Foreskin keratinocyte (primary cell): ENCODE measurements at places on chromosomes 4 and X. TPM values are rescaled to one million over a fixed set of nuclear protein-coding genes. Genes with fewer than 3 reads are reported as not detected.
A peak's percentile ranks its signal among the peaks of the same experiment; 100 is the strongest.

- DNase-seq = no peak
Observed at GRCh38 chr4:94653984-94654609, 103.7 kb upstream of the BMPR1B start.

DNA sequence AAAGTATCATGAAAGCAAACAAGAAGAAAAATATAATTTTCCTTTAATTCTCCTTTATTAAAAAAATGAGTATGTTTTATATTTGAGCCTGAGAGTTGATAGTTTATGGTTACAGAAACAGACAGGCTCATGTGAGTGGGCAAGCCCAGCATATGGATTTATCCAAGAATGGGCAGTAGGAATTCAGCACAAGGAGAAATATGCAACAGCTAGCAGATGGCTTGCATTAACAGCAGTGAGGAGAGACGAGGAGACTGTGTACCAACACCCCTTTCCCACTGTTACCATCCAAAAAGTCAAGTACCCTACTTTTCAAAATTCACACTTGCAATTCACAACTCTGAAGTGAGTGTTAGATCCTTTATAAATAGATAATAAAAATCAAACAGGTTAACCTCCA is 1760.2 kb upstream of the TENM3 start:
- DNase-seq = no peak

DNA sequence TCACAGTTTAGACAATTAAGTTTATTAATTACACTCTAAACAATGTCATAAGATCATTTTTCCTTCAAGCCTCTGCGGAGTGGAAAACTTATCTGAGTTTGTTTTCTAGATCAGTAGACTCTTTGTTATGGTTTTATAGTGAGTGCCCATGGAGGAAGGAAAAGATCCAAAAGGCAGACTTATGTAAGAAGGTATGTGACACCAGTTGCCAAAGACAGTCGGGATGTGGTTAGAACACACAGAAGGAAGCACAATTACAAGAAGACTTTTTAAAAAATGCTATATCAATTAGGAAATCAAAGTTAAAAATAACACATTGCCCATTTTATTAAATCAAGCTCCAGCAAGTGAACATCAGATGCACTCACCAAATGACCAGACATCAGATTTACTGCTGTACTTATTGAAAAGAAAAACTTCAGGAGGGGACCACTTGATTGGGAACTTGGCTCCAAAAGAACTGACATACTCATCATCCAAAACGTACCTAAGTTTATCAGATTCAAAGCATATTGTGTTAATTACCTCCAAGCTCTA is 57.1 kb downstream of the NIPAL1 start:
- no peak for DNase-seq

DNA sequence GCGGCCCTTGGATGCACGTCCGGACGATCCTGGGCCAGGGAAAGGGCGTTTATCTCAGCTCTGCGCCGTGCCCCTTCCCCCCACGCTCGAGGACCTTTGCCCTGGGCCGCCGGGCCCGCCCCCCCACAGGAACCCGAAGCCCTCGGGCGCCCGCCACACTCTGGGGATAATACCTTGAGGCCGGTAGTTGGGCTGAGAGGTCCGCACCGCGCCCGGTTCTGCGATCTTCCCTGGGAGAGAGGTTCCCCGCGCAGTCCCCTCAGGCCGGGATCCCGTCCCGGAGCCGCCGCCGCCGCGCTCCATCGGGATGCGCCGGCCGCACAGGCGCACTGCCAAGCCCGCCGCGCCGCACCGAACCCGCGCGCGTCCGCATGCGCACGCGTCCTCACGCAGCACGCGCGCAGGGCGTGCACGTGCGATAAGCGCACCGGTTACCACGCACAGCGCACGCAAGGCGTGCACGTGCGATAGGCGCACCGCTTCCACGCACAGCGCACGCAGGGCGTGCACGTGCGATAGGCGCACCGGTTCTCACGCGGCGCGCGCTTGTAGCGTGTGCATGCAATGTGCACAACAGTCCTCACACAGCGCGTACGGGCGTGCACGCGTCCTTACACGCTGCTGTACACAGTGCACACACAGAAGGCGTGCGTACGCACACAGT is at the start of gene MAP7D2:
TSS of gene MAP7D2 (minus strand) at position 331 of the 664 bp plus-strand sequence. CDS start at position 303, 28 bp downstream.
- no peak for DNase-seq

- DNase-seq = peak; percentile 54
Observed at GRCh38 chrX:121886557-121886956, 839.1 kb downstream of the GLUD2 start.

- DNase-seq = no peak
Observed at GRCh38 chr4:84973856-84974255, 7.4 kb upstream of the WDFY3 start.

DNA sequence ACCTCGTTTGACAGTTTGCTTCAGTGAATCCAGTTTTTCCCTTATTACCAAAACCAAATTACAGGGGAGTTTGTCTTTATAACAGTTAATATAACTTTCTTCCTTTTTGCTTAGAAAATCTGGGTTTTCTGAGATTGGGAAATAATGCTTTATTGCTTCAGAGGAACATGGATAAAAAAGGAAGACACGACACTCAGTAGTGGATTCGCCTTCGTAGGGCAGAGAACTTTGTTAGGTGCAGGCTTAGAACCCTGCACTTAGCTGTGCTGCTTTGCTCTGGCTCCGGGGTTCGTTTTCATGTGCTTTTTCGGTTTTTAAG is 188.2 kb downstream of the SOWAHB start:
- no peak for DNase-seq

DNA sequence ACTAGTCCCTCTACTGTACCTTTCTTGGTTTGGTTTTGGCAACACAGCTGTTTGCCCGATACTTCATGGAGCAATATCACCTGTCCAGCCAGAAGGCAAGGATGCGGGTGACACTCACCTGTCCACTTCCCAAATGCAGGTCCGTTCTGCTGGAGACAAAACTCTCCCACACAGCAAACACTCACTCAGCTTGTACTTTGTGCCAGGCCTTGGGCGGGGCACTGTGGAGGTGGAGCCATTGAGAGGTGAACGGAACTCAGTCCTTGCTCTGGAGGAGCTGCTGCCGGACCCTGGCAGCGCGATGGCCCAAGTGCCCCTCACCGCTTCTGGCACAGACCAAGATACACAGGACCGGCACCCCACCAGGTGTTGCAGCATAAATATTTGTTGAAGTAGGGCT is 15.3 kb upstream of the HMGB3 start:
- no peak for DNase-seq

- DNase-seq = no peak
Observed at GRCh38 chr4:147840838-147841738, 109.2 kb downstream of the ARHGAP10 start.

DNA sequence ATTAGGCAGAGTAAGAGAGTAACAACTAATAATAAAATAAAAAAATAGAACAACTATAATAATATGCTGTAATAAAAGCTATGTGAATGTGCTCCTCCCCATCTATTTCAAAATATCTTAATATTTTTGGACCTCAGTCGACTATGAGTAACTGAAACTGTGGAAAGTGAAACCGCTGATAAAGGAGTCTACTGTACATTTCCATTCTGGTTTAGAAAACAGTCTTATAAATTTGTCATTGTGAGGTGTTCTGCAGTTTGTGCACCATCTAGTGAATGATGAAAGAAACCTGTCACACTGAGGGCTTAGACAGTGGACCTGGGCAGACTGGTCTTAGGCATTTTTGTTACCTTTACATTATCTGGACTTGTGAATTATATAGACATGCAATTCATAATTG is 42.0 kb downstream of the TMEM150C start:
- no peak for DNase-seq

GRCh38 chrX:72396117-72396516 is 90.4 kb upstream of the CITED1 start:
- no peak for DNase-seq

GRCh38 chr4:170270628-170271027 is 180.9 kb upstream of the AADAT start:
- no peak for DNase-seq

- DNase-seq = no peak
Observed at GRCh38 chrX:39692796-39693195, 405.0 kb downstream of the BCOR start.

GRCh38 chr4:121666091-121666679 is 30.6 kb downstream of the ANXA5 start:
- no peak for DNase-seq

- DNase-seq = no peak
Observed at GRCh38 chrX:39337451-39337850, 536.2 kb downstream of the MID1IP1 start.

DNA sequence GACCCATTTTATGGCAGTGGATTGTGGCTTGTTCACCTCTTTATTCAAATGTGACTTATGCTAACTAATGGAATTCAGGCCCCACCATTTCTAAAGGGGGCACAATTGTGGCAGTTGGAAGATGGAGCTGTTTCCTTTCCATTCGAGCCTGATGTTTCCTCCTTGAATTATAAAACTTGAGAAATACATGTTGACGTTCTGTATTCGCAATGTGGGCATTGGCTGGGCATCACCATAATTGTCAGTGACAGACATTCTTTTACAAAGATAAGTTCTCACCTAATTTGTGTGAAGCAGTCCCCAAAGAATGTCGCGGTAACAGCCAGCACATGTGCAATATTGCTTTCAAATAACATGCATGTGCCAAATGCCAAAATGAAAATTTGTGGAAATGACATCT is 1070.2 kb upstream of the TENM3 start:
- no peak for DNase-seq

DNA sequence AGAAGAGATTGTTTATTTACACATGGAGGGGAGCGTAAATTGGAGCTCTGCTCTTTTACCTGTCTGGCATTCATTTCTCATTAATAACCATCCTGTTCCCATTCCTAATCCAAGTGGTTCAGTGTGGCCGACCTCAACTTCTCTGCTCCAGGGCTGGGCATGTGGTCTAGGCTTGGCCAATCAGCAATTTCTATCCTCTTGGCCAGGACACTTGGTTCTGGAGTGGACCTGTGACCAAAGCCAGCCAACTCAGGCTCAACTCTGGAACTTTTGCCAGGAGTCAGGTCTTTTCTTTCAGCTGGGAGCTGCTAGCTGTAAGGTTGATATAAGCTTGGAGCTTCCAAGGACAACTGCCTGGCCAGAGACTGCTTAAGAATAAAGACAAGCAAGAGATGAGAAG is 15.6 kb upstream of the RASL11B start:
- no peak for DNase-seq

Gene TMEM150C
- 0.14 TPM in 2 replicates for total RNA-seq

Gene NHSL2
- 0.37 and 0.42 TPM in 2 replicates for total RNA-seq

Gene POU3F4
- total RNA-seq = not detected in 2 replicates

Gene DGKK
- total RNA-seq = not detected in 2 replicates

Gene ZNF41
- total RNA-seq = 6.2 and 6.8 TPM in 2 replicates

Gene AP1S2
- 11.9 and 12.5 TPM in 2 replicates for total RNA-seq

Gene SMIM43
- total RNA-seq = not detected in 2 replicates

Gene PASD1
- total RNA-seq = not detected in 2 replicates

Gene GPR82
- total RNA-seq = not detected in 2 replicates
